ENCODE measurements at places on chromosomes 5 and 9.

DNA sequence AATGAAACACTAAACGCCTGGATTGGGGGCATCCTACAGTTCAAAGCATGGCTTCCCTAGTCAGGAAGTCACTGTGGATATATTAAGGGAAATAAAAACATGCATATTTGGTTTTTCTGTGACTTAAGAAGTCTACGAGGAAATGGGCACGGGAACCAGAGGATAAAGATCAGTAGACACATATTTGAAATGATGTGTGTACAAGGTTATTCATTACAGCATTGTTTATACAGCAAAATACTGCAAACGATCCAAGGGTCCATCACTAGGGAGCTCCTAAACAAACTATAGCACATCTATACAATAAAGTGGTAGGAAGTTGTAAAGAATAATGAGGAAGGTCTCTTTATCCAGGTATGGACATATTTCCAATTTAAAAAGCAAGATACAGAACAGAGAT is 71.8 kb downstream of the EFNA5 start:
- DNase-seq = no peak

DNA sequence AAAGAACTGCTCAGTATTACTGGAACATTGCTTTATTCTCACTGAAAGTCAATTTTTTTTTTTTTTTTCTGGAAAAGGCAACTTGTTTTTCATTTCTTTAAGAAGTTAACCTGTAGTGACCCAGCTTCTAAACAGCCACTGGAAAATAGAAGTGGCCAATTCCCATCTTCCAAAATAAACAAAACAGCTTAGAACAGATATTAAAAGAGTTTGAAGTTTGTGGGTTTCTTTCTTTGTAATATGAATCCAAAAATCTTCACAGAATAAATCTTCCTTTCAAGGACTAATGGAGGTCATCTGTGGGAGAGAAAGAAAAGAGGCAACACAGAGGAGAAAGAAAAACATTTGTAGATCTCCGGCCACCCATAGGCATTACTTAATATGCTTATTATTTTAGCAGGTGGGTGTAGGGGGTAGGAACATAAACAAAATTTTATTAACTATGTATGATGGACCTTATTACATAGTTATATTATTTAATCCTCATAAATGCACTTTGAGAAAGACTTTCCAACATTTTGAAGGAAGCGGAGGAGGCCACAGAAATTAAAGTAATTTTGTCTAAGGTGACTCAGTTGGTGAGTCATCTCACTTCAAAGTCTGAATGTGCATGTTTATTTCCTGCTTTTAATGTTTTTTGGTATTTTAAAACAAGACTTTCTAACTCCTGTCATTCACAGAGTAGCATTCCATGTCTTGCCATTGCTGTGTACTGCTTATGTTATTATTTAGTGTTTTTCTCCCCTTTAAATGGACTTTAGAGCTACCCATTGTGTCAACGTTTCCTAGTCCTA is 1791.8 kb upstream of the WWC1 start:
- DNase-seq = no peak

DNA sequence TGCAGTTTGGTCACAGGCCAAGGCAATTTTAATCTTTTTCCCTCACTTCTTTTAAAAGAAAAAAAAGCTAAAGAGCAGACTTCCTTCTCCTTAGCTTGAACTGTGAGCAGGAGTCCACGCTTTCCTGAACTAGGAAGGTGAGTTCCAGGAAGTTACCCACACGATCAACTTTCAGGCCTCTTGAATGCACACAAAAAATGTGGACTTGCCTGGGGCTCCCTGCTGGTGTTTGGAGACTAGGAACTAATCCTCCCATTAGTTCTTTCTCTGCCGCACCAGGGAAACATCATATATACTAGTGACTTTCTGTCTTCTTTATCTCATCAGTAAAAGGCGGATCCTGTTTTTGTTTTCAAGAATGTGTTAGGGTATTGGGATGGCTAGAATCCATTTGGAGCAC is 240.0 kb downstream of the GOLPH3 start:
- no peak for DNase-seq

GRCh38 chr9:131727795-131728545 is 11.9 kb downstream of the RAPGEF1 start:
- no peak for DNase-seq

GRCh38 chr5:172421-172820 is 18.9 kb upstream of the LRRC14B start:
- no peak for DNase-seq

DNA sequence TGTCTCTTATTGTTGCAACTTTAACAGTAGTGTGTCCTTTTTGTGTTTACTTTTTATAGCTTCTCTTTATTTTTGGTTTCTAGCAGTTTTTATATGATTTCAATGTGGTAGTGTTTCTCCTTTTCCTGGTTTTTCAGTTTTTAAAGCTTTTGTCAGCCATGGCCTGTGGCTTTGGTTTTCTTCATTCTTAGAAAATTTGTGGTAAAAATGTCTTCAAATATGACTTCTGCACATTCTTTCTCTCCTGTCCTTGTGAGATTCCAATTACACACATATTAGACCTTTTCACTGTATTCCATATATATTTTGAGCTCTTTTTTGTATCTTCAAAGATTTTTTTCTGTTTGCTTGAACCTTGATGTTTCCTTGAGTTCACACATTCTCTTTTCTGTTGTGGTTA is 180.5 kb downstream of the CNTLN start:
- no peak for DNase-seq

DNA sequence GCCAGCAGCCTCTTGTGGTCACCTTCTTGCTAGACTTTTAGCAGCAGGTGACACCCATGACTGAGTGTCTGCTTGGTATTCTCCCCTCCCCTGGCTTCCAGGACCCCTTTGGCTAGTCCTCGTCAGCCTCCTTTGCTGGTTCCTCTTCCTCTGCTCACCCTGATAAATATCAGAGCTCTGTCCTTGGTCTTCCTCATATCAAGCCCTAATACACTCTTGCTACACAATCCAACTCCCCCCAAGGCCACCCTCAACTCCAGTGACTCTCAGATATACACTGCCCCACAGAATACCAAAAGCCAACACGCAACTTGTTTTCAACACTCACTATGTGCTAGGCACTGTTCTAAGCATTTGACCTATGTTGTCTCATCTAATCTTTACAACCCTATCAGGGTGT is 30.3 kb upstream of the LCP2 start:
- no peak for DNase-seq

DNA sequence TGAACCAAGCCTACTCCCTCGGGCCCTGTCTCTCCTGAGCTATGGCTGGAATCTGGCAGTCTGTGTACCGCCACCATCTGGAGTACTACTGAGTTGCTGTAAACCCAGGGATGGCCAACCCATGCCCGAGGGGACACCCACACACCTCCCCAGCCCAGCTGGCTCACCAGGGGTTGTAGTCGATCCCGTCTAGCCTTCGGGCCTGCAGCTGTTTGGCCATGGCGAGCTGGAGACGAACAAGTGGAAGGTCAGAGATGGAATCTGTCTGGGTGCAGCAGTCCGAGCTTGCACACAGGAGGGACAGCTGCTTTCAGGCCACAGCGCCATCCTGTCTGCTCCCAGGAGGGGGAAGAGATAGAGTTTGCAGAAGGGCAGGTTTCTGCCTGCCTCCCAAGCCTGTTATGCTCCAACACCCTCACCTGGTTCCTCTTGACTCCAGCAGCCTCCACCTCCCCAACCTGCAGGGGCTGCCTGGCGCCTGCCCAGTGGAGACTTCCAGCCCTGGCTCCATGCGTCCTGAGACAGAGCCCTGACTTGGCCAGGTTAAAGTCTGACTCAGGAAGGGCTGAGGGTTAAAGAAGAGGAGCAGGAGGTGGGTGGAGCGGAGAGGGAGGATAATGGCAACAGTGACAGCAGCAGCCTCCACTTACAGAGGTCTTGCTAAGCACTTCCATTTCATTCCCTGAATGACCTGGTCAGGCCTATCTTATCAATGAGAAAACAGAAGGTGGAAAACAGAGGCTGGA is 15.8 kb upstream of the SPOUT1 start:
- no peak for DNase-seq

DNA sequence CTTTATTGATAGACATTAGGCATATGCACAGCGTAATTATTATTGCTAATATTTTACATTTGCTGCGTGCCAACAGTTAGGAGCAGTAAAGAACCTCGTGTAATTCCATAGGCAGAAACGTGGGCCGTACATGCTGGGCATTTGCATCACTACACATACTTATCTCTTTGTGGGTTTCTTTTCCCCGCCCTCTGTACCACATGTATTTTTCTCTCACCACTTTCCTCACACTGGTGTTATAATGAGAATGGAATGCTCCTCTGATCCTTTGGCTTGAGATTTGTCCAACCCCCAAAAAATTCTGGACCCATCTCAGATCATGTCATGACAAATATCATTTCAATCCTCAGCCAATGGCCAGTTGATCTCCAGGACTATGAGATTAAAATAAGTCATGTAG is 1952.6 kb upstream of the WWC1 start:
- no peak for DNase-seq

DNA sequence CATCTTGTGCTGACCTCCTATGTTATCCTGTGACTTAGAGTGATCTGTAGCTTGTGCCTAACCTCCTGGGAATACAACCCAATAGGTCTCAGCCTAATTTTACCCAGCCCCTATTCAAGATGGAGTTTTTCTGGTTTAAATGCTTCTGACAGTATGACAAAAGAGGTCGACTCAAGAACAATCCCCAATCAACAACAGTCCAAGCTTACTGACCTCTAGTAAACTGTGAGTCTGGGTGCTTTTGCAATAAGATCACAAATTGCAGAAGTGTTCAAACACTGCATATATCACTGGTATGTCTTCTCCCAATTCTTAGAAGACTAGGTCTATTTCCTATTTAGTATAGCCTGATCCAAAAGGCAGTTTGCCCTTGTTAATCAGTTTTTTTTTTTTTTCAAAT is 323.5 kb upstream of the PTGER4 start:
- peak; percentile 23 for DNase-seq

- DNase-seq = no peak
These were observed 63.7 kb downstream of the LMX1B start for GRCh38 chr9:126677188-126678084.

DNA sequence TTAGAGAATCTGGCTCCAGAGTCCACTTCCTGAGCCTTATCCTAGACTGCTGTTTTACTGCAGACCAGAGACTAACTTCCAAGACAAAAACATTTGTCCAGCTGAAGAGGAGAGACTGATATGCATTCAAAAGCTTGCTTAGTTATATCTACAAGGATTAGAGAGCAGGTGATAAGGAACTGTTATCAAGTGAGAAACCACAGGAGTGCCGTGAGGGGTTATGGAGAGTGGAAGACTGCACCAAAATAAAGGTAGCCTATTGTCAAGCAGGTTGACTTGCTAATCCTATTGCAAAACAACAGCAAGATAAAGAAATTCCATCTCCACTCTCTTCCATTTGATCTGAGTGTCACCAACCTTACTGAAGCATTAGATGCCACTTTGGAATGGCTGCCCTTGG is 139.1 kb downstream of the SCAMP1 start:
- DNase-seq = no peak

All from stomach (tissue), 19 donors.